Muscle of arm (tissue), 14 donors: ENCODE measurements at places on chromosomes 12 and 14. TPM values are rescaled to one million over a fixed set of nuclear protein-coding genes. Genes with fewer than 3 reads are reported as not detected.

Gene GLT8D2
- not detected for polyA plus RNA-seq

Gene CCDC88C
- polyA plus RNA-seq, result 14.8 TPM

Gene RASSF9
- 3.6 TPM for polyA plus RNA-seq

DNA sequence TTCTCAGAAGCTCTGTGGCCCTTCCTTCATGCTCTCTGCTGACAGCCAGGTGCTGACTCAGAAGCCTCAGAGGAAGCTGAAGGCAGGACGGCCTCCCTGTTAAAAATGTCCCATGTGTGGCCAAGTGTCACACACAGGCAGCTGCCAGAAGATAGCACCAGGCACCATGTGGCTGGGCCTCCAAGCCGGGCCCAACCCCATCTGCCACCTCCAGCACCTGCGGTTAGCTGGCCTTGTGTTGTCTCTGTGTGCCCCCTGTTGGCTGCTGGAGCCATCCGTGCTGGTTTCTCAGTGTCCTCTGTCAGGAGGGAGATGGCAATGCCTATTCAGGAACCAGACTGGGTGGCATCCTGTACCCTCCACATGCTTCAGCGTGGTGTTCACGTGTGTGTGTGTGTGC, 63.2 kb downstream of the TSPAN11 start:
- DNase-seq, result no peak

GRCh38 chr12:112602150-112602549, 183.4 kb downstream of the PTPN11 start:
- no peak for DNase-seq

- no peak for DNase-seq
These were observed 56.2 kb upstream of the DDHD1 start for GRCh38 chr14:53209370-53209769.

GRCh38 chr14:23638414-23639047, 2.4 kb downstream of the DHRS2 start:
- no peak for DNase-seq

DNA sequence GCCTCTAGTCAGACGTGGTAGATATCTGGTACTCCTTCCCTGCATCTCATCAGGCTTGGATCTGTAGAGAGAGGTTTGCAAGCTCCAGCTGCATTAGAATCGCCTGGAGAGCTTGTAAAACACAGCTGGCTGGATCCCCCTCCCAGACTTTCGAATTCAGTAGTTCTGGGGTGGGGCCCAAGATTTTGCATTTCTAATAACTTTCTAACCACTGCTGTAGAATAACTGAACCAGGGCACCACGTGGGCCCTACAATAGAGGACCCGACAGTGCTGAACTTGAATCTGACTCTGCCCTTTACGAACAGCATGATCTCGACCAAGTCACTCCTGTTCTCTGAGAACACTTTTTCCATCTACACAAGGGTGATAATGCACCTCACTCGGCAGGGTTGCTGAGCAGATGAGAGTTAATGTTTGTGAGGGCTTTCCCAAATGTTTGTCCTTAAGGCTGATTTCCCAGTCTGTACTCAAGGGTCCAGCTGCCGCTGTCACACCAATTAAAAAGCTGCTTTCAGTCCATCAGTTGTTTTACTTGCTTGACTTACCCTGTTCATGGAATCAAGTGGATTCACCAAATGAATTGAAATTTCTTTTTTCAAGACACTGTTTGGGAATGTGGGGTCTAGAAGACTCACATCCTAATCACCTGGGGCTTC, 86.6 kb upstream of the SLC24A4 start:
- DNase-seq, result no peak
